Epithelial cell of esophagus (primary cell): ENCODE measurements at places on chromosomes 6 and 20.

DNA sequence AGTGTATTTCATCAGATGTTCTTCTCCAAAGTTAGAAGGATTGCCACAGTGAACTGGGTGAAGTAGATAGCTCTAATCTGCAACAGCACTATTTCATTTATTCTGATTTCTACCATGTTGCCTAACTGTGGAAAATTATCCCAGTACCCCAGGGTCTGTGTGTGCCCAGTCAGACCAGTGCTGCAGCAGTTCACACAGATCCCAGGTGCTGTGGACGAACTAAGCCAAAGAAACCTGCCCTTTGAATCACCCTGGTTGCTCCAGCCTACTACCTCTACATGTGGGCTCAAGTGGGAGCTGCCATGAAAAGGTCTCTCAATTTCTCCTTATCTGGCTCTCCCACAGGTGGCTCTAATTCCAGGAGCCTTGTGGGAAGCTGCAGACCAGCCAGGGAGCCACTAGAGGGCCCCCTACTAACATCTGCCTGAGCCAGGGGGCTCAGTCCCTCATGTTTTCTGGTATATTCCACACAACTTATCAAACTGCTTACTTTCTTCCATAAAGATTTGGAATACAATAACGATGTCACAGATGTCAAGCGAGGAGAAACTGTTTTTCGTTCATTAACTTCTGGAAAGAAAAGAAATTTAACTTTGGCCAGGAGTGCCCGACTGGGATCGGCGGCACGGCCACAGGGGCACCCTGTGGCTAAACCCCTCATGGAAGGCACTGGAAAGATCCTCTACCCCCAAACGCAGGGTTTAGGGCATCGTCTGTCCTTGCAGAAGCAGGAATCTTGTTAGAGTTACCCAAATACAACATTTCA is 31.6 kb upstream of the LY86 start:
- peak; percentile 52 for DNase-seq

- DNase-seq, result peak; percentile 11
Observed at GRCh38 chr6:125533710-125534397, 215.6 kb upstream of the HEY2 start.

- no peak for DNase-seq
Observed at GRCh38 chr20:32672982-32673851, 524 bp downstream of the C20orf203 start.

- no peak for DNase-seq
Observed at GRCh38 chr6:142822383-142822782, 122.6 kb downstream of the HIVEP2 start.

- no peak for DNase-seq
Observed at GRCh38 chr6:119643876-119644275, 294.3 kb upstream of the MAN1A1 start.

DNA sequence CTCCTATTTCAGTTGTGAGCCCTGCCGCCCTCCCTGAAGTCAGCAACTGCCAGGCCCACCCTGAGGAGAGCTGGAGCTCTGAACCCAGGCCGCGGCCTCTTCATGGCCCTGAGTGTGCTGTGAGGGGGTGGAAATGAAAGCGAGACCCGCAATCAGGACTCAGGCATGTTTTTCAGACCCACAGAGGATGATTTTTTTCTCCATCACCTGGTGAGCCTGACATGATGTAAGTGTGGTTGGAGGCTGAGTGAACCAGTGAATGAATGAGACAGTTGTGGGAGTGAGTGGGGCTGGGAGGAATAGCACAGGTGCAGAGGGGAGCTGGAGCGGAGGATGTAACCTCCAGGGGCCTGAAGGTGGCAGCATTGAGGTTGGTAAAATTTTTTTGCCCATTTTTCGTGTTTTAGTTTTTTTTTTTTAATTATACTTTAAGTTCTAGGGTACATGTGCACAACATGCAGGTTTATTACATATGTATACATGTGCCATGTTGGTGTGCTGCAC is 18.3 kb downstream of the RAET1L start:
- peak; percentile 29 for DNase-seq

DNA sequence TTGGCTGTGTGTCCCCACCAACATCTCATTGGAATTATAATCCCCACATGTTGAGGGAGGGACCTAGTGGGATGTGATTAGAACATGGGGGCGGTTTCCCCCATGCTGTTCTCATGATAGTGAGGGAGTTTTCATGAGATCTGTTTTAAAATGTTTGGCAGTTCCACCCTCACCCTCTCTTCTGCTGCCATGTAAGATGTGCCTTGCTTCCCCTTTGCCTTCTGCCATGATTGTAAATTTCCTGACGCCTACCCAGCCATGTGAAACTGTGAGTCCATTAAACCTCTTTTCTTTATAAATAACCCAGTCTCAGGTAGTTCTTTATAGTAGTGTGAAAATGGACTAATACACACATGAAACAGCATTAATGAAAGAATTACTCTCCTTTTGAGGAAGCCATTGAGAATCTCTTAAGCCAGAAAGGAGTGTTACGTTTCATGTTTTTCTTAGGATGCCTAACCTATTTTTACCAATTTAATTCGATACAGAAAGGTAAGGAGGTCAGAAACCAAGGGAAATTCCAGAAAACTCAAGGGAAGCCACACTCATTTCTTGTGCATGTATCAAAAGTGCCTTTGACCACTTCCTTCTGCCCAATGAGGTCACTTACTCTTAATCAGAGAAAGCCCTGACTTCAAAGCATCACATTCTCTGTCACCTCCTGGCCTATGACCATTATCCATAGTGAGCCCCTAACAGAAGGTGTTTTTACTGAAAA is 24.7 kb upstream of the HINT3 start:
- no peak for DNase-seq

DNA sequence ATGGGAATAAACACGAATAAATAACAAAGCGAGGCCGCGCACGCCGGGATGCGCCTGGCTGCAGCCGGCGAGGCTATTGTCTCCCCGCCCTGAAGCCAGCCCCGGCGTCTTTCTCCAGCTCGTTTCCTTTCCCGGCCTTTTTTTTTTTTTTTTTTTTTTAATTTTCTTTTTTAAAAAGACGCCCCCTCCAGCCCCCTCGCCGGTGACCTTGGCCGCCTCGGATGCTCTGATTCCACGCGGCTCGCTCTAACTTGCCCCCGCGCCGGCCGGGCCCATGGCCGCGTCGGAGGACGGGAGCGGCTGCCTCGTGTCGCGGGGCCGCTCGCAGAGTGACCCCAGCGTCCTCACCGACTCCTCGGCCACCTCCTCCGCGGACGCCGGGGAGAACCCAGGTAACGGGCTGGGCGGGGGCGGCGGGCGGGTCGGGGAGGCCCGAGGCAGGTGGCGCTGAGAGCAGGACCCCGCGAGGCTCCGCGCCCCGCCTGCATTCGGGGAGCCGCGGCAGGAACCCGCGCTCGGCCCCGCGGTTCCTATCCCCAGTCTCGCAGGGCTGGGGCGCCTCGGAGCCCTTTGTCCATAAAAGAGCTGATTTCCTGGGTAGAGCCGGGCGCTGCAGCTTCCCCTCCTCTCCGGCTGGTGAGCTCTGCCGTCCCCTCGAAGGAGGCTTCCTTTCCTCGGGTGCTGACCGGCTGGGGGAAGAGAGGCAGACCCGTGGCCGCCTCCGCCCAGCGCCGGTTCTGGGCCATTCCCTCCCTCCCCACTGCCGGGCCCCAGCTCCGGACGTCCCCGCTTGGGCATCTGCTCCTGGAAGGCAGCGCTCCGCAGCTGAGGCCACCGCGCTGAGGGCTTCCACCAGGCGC is 631 bp downstream of the PHACTR3 start:
- DNase-seq, result no peak

DNA sequence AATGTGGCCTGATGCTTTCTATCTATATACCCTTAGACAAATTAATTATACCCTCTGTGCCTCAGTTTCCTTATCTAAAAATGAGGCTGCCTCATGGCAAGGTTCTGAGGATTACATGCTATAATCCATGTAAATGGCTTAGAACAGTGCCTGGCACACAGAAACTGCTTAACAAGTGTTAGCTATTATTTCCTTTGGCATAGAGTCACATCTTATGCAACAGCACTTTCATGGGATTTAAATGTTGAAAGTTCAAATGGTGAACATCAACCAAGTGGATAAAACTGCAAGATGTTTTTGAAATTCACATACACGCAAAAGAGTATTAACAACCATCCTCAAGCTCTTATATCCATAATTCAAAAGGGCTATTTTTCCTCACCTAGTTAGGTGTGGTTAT is 202.8 kb upstream of the JAG1 start:
- no peak for DNase-seq

DNA sequence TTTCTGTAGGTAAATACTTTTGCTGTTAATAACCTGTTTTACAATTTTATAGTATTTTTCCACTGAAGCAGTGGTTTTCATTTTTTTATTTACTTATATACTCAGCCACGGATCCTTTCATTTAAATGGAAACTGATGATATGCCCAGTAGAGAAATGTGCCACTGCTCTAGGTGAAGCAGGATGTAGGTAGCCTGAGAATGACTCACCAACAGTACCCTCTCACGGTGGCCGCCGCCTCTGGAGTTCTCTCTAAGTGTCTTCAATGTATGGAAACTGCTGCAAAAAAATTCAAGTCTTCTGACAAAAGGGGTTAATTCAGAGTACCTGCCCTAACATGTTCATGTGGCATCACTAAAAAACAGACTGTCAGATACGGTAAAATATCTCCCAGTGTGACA is 6.4 kb downstream of the EYA4 start:
- DNase-seq, result peak; percentile 33

- DNase-seq, result no peak
Observed at GRCh38 chr6:13814938-13815575, 700 bp upstream of the MCUR1 start.

GRCh38 chr20:44615169-44615791 is 32.9 kb downstream of the PKIG start:
- no peak for DNase-seq

DNA sequence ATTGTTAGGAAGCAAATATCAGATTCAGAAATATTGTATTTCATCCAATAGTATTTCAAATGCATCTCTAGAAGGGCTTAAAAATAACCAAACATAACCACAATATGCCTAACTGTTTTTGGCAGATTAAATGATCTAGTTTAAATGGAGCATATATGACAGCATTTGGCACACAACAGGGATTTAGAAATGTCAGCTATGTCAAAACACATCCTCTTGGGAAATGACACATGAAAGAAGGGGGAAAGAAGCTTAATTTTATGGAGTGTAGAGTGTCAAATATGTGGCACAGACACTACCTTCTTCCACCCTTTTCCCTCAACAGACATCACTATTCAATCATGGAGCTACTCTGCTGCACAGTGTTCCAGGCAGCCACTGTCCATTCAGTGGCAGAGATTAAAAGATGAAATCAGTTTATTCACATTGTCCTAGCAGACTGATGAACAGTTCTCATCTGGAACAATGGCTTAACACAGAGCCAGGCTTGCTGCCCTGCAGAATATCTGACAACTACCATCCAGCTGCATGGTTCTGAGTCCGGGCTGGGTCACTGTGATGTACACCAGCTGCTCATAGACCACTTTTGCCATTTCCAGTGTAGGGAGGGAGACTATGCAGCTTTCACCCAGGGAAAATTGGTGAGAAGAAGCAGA is 349.8 kb downstream of the DHX35 start:
- DNase-seq, result no peak

GRCh38 chr6:167768471-167769215 is 58.1 kb upstream of the AFDN start:
- DNase-seq, result no peak

GRCh38 chr6:5524110-5524509 is 262.8 kb downstream of the FARS2 start:
- DNase-seq, result no peak

- peak; percentile 35 for DNase-seq
Observed at GRCh38 chr6:69985180-69985579, 118.8 kb downstream of the COL19A1 start.

DNA sequence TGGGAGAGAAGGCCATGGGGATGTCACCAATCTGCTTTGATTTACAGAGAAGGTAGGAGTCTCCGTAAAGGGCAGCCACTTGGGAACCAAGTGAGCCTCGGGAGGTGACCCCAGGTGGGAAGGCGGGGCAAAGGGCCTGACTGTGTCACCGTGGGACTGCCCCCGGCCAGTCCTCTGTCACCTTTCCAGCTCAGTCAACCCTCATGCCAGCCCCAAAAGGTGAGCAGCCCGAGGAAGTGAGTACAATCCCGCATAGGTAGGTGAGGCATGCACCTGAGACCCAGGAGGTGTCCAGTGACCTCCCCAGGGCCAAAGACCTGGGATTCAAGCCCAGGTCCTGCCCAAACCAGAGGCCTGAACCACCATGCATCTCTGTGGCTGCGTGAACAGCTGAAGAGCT is 36.2 kb downstream of the BMP7 start:
- no peak for DNase-seq

GRCh38 chr6:63816982-63817436 is 181.4 kb downstream of the PHF3 start:
- peak; percentile 26 for DNase-seq

- peak; percentile 33 for DNase-seq
Observed at GRCh38 chr6:38476141-38476540, 163.6 kb downstream of the BTBD9 start.

GRCh38 chr20:32999603-33000250 is 4.5 kb downstream of the SUN5 start:
- DNase-seq, result no peak

- peak; percentile 63 for DNase-seq
Observed at GRCh38 chr6:80605165-80605989, 498.9 kb downstream of the BCKDHB start.

- no peak for DNase-seq
Observed at GRCh38 chr6:89807581-89807980, 12.0 kb downstream of the MDN1 start.

DNA sequence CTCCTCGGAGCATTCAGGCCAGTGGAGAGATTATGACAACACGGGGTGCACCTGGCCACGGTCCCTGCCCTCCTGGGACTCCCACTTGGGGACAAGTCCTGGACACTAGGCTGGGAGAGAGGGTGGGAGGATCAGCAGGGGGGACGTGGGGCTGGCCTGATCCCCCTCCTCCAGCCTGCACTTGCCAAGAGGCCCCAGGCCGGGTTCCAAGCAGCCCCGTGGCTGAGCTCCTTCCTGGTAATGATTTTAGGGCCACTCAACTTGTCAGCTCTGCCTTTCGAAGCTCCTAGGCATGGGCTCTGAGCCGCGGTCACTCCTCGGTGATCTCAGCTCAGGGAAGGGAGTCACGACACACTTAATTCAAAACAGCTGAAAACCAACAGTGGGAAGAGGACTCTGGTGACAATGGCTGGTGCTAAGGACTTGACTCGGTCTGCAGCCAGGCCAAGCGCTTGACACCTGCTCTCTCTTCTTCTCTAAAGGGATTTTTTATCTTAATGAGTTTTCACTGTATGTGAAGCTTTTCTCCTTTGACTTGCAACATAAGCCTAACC is 161.7 kb downstream of the BMP7 start:
- DNase-seq, result no peak
